Jurkat, Clone E6-1 (cell line): ENCODE measurements at places on chromosomes 4 and X.

GRCh38 chr4:22372986-22373385 lies 142.9 kb downstream of the ADGRA3 start:
- no peak for DNase-seq

DNA sequence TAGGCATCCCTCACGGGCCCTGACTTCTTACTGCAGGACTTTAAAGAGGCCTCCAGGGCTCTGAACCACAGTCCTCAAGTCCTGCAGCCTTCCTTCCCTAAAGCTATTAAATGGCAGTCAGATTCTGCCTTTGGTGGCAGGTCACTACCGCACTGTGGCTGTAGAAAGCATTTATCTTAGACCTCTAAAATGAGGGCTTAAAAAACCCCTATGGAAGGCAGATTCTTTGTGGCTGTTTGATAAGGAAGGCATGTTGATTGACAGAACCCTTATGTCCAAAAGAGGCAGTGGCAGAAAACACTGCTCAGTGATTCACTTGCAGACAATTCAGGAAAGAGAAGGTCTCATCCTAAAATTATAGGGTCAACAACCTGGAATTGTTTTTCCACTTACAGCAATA lies 79.2 kb downstream of the FBXL5 start:
- no peak for DNase-seq

DNA sequence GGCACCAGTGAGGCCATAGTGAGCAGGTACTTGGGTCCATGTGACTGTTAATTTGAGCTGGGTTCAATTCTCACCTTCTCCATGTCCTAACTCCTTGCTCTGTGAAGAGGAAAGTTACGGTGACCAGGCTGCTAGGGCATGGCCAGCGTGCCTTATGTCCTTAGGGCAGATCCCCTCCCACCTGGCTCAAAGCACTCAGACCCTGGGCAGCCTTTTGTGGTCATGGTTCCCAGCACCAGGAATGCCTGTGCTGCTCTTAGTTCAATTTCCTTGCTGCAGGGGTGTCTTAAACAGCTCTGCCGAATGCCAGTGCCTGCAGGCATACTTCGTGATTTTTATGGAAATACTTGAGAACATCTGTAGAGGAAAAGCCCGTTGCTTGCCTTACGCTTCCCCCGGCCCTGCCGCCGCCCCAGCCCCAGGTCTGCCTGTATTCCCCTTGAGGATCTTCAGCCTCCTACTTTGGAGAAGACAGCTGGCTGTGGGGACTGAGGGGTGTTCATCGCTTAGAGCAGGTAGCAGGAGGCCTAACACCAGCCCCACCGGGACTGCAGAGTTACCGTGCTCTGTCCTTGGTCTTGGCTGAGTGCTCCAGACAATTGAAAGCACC lies 3.1 kb upstream of the CDK16 start:
- no peak for DNase-seq

GRCh38 chr4:150078041-150078578 lies at the start of gene DCLK2:
TSS of gene DCLK2 (plus strand) at chr4:150078445. CDS start at chr4:150079028, 583 bp downstream.
- no peak for DNase-seq

- DNase-seq, result no peak
Measured at GRCh38 chrX:44871931-44872820, 812 bp upstream of the KDM6A start.

- DNase-seq, result no peak
Measured at GRCh38 chrX:72545990-72546389, 26.7 kb downstream of the HDAC8 start.

DNA sequence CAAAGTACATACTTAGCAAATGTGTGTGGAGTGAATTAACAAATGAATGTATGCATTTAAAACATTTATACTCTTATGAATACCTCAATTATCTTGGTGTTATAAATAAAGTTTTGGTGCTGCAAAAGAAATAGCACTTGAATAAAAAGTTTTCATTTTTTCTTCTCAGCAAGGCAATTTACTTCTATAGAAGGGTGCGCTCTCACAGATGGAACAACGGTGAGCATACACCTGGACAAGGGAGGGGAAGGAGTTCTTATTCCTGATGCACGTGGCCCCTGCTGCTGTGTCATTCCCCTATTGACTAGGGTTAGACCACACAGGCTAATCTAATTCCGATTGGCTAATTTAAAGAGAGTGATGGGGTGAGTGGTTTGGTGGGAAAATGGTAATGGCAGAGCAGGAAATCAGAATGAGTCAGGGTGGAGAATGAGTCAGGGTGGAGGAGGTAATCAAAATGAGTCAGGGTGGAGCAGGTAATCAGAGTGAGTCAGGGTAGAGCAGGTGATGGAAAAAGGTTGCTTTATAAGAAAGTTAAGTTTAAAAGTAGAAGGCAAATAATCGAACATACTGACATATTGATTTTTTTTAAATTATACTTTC lies 28.2 kb upstream of the PGK1 start:
- no peak for DNase-seq

DNA sequence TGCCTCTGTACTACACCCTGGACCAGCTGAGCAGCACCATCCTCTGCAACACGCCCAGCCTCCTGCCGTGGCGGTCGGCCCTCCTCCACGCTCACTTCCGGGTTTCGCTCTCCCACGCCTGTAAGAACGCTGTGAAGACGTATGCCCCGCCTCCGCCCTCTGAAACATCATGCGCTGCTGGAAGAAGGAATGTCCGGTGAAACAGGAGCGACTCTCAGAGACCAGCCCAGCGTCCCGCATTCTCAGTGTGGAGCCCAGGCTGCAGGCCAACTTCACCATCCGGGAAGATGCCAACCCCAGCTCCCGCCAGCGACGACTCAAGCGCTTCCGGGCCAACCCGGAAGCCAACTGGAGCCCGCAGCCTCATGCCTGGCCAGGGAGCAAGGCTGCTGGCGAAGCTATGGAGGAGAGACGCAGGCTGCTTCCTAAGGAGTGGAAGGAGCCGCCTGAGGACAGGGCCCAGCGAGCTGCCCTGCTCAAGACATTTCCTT lies 186.1 kb upstream of the SLITRK2 start:
- no peak for DNase-seq

DNA sequence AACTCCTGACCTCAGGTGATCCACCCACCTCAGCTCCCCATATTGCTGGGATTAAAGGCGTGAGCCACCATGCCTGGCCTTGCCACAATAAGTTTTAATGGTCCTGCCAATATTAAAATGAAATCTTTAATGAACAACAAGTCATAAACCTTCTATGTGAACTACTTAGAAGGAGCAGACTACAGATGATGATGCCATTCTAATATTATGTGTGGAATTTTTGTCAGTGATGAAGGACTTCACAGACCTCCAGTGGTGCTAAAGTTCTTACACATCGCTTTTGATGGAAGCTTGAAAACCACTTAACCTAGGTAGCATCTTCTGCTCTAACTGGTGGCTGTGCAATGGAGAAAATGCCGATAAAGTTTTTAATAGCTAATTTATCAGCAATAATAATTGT lies 331.4 kb downstream of the CCSER1 start:
- no peak for DNase-seq

GRCh38 chr4:69523385-69524132 lies 27.9 kb upstream of the UGT2B4 start:
- DNase-seq, result no peak

- DNase-seq, result no peak
Measured at GRCh38 chr4:123956204-123956603, 559.6 kb downstream of the SPRY1 start.

DNA sequence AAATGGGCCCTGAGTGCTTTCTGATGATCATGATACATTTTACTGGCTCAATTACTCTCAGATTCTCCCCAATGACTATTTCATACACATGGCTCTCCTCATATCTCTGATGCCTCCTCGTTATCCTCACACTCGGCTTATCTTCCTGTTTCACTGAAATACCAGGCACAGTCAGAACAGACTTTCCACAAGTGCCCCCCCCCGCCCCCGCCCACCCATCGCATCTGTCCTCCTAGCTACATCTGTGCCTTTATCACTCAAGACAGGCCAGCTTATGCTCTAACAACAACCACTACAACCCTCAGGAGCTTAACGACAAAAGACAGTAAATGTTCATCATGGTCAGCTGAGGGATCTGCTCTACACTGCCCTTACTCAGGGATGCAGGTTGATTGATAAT lies 610.6 kb upstream of the DIPK2B start:
- no peak for DNase-seq

DNA sequence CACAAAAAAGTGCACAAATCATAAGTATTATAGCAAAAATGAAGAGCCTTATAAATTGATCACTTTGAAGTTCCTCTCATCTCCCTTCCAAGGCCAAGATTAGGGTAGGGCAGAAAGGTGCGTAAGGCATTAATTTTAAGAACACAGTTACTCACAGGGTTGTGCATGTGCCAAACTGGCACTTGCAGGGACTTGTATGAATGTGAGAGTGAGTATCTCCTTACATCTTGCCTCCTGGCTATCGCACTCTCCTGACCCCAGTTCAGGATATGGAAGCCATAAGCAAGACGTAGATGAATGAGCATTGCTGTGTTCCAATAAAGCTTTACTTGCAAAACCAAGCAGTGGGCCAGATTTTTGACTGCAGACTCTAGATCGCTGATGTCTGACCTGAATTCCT lies 510.1 kb upstream of the AADAT start:
- no peak for DNase-seq

GRCh38 chr4:55947254-55947882 lies 1.4 kb upstream of the CEP135 start:
- DNase-seq, result no peak

DNA sequence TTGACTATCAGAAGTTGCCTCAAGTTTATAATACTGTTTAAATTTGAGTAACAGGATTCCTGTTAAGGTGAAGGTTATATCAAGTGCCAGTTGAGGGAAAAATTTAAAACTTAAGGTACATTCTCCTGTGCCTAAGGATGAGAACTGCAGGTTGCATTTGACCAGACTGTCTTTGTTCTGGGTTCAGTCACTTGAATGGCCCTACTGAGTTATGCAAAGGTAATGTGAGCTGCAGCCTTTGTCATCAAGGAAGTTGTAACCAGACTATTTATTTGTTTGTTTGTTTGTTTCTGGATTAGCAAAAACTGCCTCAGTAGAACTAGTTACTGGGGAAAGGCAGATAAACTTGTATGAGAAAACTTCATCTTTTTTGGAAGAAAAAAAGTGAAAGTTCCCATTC lies 131.9 kb downstream of the ATOH1 start:
- DNase-seq, result no peak

- no peak for DNase-seq
Measured at GRCh38 chr4:141330616-141331015, 109.9 kb downstream of the ZNF330 start.

GRCh38 chr4:174137698-174138097 lies 145.8 kb downstream of the FBXO8 start:
- no peak for DNase-seq

- no peak for DNase-seq
Measured at GRCh38 chr4:53527326-53527725, 64.0 kb downstream of the LNX1 start.

DNA sequence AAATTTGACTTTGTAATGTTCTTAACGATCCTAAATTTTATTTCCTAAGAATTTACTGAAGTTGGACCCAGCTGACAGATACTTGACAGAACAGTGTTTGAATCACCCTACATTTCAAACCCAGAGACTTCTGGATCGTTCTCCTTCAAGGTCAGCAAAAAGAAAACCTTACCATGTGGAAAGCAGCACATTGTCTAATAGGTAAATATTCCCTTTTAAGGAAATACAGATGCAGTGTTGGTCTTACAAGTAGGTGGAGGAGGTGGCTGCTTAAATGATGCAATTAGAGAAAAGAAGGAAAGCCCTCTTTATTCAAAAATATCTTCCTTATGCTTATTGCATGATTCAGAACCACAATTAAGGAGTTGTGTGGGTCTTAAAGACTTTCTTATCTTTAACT lies 73.5 kb downstream of the RS1 start:
- DNase-seq, result no peak

DNA sequence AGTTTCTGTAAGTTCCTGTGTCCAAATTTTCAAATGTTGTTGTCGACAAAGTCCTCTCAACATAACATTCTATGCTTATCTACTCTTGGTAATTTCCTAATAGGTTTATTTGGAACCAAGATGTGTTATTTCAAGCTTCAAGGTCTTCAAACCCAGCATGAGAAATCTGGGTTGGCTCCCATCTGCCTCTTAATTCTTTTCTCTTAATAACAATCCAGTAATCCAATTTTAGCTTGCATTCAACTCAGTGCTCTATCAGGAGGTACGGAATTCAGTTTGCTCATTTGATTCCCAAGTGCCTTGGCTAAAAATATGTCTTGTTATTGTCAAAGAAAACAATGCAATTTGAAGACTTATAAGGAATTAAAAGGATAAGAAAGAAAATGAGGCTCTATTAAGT lies 235.5 kb upstream of the MID1 start:
- DNase-seq, result no peak

- DNase-seq, result no peak
Measured at GRCh38 chr4:7673121-7673520, 238.4 kb upstream of the PSAPL1 start.

DNA sequence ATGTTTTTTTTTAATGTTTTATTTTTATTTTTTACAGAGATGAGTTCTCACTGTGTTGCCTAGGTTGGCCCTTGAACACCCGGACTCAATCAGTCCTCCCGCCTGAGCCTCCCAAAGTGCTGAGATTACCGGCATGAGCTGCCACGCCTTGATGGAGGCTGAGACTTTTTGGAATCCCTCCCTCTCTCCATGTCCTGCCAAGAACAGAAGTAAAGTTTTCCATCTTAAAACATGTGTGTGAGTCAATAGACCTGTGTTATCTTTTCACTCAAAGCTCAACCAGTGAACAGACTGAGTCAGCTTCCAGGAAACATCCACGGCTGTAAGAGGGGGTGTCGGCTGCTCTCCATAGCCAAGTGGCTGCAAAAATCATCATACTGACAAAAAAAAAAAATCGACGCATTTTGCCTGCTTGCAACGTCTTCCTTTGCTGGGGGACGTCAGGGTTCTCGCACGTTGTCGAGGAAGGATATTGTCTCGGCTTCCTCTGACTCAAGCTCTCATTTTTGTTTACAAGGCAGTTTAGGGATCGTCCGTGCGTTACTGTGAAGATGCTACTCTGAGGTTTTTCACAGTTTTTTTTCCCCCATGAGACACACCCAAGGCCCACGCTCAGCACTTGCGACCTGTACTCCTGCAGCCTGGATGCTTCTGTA lies 10.0 kb upstream of the ASMTL start:
- DNase-seq, result no peak

DNA sequence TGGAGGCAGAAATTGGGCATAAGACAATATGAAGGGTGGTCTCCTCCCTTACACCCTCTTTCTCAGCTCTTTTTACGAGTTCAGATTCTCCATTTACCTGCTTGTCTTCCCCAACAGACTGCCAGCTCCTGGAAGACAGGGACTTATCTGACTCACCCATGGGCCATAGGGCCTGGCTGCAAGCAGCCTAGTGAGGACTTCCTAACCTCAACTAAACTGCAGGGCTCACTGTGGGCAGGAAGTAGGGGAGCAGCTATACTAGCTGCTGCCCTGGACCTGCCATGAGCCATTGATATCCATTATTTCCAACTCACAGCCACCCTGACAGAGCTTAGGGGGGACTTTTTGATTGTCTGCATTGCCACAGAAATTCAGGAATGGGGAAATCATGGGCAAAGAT lies 11.5 kb upstream of the ZNF718 start:
- DNase-seq, result peak; percentile 29

GRCh38 chr4:138263247-138263816 lies 21.2 kb upstream of the SLC7A11 start:
- no peak for DNase-seq

- DNase-seq, result no peak
Measured at GRCh38 chr4:101198682-101199339, 148.5 kb downstream of the PPP3CA start.
